ENCODE measurements at places on chromosomes 2 and 18. TPM values are rescaled to one million over a fixed set of nuclear protein-coding genes. Genes with fewer than 3 reads are reported as not detected.

Gene EPHA4
- total RNA-seq: 19.0 TPM

Gene TMEM37
- total RNA-seq: not detected

Gene AFF3
- 21.9 TPM for total RNA-seq

Gene GRHL1
- total RNA-seq: 3.9 TPM

Gene HMSD
- not detected for total RNA-seq

Gene HOXD12
- not detected for total RNA-seq

Gene ITM2C
- 20.6 TPM for total RNA-seq

Gene MC4R
- total RNA-seq: not detected

Gene CYP1B1
- total RNA-seq: 7.9 TPM

Gene VPS4B
- total RNA-seq: 40.8 TPM

Gene GRB14
- total RNA-seq: 2.0 TPM

Gene CLHC1
- 4.9 TPM for total RNA-seq

Gene MYL1
- not detected for total RNA-seq

Gene IL1R2
- total RNA-seq: 1.4 TPM

Gene SLC9A2
- total RNA-seq: not detected

Gene ABHD3
- total RNA-seq: 27.3 TPM

Gene GALNT14
- 0.31 TPM for total RNA-seq

Gene MTX2
- 5.0 TPM for total RNA-seq

Gene SPATA3
- not detected for total RNA-seq

Gene HOXD1
- total RNA-seq: not detected
